Activated B cell treated with CpG ODN at 0.5 μM for 24 hours (primary cell): ENCODE measurements at places on chromosomes 12 and 14. TPM values are rescaled to one million over a fixed set of nuclear protein-coding genes. Genes with fewer than 3 reads are reported as not detected.

- DNase-seq: no peak
- H3K27me3 ChIP-seq: no peaks in the 10 kb centered on the region
- H3K36me3 ChIP-seq: no peaks in the 10 kb centered on the region
- H3K4me1 ChIP-seq: no peaks in the 10 kb centered on the region
- no peak overlapping the region for H3K4me3 ChIP-seq
Measured at GRCh38 chr12:97751704-97752103, 289.1 kb downstream of the RMST start.

GRCh38 chr14:54845641-54846040, 57.0 kb downstream of the GCH1 start:
- peaks cover 34% of the 10 kb centered on the region for H3K36me3 ChIP-seq
- DNase-seq: no peak
- H3K27ac ChIP-seq: no peak overlapping the region
- H3K27me3 ChIP-seq: no peaks in the 10 kb centered on the region
- no peak overlapping the region for H3K4me3 ChIP-seq

- peaks cover 21% of the 10 kb centered on the region for H3K4me1 ChIP-seq
- no peaks in the 10 kb centered on the region for H3K27me3 ChIP-seq
- no peak overlapping the region for H3K4me3 ChIP-seq
- DNase-seq: no peak
- H3K36me3 ChIP-seq: no peaks in the 10 kb centered on the region
- H3K27ac ChIP-seq: no peak overlapping the region
Measured at GRCh38 chr14:20675669-20676068, 8.7 kb upstream of the RNASE4 start.

DNA sequence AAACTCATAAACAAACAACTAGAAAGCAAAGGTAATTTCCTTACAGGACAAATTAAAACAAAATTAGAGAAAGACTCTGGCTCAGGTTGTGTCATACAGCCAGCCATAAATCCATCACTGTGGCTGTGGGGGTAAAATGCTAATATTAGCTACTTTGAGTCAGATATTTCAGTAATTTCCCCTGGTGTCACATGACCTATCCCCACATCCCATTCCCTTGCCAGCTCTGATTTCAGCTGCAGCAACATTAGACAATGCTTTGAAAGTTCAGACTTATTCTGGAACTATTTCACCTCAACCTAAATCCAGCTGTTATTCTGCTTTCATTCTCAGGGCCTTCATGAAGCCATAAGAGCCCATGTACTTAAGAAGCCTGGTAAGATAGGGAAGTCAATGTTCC, 55.3 kb downstream of the RPL10L start:
- no peaks in the 10 kb centered on the region for H3K27me3 ChIP-seq
- H3K27ac ChIP-seq: no peak overlapping the region
- H3K36me3 ChIP-seq: no peaks in the 10 kb centered on the region
- no peaks in the 10 kb centered on the region for H3K4me1 ChIP-seq

DNA sequence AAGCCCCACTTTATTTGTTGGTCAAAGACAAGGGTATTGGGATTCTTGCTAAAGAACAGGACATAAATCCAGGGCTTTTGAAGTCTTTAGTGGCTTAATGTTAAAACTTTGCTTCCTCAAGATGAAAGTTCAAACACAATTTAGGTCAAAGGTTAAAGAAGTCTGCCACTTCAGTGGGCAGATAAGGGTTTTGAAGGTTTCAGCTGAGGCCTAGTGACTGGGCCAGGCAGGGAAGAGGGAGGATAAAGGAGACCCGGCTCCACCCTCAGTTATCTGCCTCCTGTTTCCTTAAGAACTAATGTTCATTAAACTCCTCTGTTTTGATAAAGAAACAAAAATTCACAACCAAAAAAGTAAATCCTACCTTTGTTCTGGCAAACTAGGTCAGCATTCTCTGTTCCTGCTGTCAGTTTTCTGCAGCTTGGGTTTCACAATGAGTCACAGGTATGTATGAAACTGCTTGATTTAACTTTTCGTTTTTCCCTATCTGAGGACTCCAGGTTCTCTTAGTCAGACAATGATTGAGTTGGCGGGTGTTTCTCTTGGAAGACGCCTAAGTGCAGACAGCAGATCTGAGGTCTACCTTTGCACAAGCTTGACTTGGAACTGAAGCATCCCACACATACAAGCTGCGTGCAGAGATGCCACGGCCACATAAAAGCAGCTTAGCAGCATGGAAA, 208.3 kb downstream of the EXOC5 start:
- H3K27me3 ChIP-seq: peaks cover 10% of the 10 kb centered on the region
- no peak overlapping the region for H3K4me3 ChIP-seq
- no peaks in the 10 kb centered on the region for H3K36me3 ChIP-seq
- peaks cover 4% of the 10 kb centered on the region for H3K4me1 ChIP-seq

- H3K27me3 ChIP-seq: peaks cover 11% of the 10 kb centered on the region
- H3K4me3 ChIP-seq: no peak overlapping the region
- no peaks in the 10 kb centered on the region for H3K36me3 ChIP-seq
- peaks cover 16% of the 10 kb centered on the region for H3K4me1 ChIP-seq
Measured at GRCh38 chr12:13148485-13148847, 45.0 kb upstream of the GSG1 start.

DNA sequence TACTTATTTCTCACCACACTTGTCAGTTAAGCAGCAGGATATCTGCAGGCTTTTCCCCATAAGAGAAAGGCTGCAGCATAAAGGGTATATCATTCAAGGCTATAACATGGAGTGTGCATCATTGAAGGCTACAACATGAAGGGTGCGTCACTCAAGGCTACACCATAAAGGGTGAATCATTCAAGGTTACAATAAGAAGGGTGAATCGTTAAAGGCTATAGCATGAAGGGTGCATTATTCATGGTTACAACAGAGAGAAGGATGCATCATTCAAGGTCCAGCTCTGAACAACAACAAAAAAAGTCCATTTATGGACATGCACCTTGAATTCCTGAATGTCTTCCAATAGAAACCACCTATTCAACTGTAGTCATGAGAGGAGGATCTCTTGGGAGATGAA, 32.8 kb upstream of the LUM start:
- H3K27me3 ChIP-seq: no peaks in the 10 kb centered on the region
- no peak for DNase-seq
- no peaks in the 10 kb centered on the region for H3K36me3 ChIP-seq
- H3K4me3 ChIP-seq: no peak overlapping the region
- H3K27ac ChIP-seq: no peak overlapping the region

DNA sequence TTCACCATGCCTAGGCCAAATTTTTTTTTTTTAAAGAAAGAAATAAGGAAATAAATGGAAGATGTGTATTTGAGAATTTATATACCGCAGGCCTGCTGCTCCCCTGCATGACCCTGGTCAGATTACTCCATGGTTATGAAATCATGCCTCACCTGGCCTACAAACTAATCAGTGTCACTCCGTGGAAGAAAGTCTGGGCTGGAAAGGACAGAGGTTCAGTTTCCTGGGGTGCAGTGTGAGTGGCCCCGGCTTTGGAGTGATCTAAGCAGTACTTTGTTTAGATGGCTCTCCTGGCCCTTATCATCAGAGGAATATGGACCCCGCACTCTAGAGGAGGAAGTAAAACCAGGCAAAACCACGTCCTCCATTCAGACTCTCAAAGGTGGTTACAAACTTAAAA, 9.6 kb downstream of the APOBEC1 start:
- H3K4me3 ChIP-seq: no peak overlapping the region
- H3K27ac ChIP-seq: no peak overlapping the region
- no peaks in the 10 kb centered on the region for H3K27me3 ChIP-seq
- H3K4me1 ChIP-seq: peaks cover 11% of the 10 kb centered on the region
- no peaks in the 10 kb centered on the region for H3K36me3 ChIP-seq
- no peak for DNase-seq

- H3K4me3 ChIP-seq: no peak overlapping the region
- no peak overlapping the region for H3K27ac ChIP-seq
- no peaks in the 10 kb centered on the region for H3K4me1 ChIP-seq
Measured at GRCh38 chr12:47941871-47942613, 21.4 kb upstream of the TMEM106C start.

- H3K27me3 ChIP-seq: no peaks in the 10 kb centered on the region
- peaks cover 1% of the 10 kb centered on the region for H3K36me3 ChIP-seq
- DNase-seq: no peak
- no peak overlapping the region for H3K27ac ChIP-seq
- H3K4me3 ChIP-seq: no peak overlapping the region
- H3K4me1 ChIP-seq: peaks cover 14% of the 10 kb centered on the region
Measured at GRCh38 chr14:65186951-65187350, 84.6 kb upstream of the MAX start.

DNA sequence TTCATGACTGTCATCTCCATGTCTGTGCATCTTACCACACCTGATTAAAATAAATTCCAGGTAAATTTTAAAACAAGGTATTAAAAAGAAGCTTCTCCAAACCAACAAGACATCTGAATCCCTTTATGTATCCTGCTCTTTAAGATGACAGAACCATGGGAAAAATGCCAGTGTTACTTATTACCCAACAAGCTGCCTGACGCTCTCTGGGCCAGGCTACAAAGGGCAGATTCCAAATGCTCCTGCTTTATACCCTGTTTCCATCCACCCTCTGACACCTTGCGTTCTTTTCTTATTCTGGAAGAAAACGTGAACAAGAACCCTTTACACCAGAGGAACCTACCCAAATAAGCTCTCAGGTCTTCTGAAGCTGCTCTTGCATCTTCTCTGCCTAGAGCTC, 70.7 kb downstream of the SLC8A3 start:
- H3K27me3 ChIP-seq: no peaks in the 10 kb centered on the region
- DNase-seq: no peak
- H3K4me1 ChIP-seq: peaks cover 5% of the 10 kb centered on the region
- H3K27ac ChIP-seq: no peak overlapping the region
- H3K4me3 ChIP-seq: no peak overlapping the region

GRCh38 chr12:108635201-108635996, 1.7 kb upstream of the SELPLG start:
- peak overlapping the region; percentile 98 for H3K27ac ChIP-seq
- peaks cover 12% of the 10 kb centered on the region for H3K36me3 ChIP-seq
- DNase-seq: no peak
- peaks cover 96% of the 10 kb centered on the region for H3K4me1 ChIP-seq
- H3K4me3 ChIP-seq: peak overlapping the region; percentile 85

DNA sequence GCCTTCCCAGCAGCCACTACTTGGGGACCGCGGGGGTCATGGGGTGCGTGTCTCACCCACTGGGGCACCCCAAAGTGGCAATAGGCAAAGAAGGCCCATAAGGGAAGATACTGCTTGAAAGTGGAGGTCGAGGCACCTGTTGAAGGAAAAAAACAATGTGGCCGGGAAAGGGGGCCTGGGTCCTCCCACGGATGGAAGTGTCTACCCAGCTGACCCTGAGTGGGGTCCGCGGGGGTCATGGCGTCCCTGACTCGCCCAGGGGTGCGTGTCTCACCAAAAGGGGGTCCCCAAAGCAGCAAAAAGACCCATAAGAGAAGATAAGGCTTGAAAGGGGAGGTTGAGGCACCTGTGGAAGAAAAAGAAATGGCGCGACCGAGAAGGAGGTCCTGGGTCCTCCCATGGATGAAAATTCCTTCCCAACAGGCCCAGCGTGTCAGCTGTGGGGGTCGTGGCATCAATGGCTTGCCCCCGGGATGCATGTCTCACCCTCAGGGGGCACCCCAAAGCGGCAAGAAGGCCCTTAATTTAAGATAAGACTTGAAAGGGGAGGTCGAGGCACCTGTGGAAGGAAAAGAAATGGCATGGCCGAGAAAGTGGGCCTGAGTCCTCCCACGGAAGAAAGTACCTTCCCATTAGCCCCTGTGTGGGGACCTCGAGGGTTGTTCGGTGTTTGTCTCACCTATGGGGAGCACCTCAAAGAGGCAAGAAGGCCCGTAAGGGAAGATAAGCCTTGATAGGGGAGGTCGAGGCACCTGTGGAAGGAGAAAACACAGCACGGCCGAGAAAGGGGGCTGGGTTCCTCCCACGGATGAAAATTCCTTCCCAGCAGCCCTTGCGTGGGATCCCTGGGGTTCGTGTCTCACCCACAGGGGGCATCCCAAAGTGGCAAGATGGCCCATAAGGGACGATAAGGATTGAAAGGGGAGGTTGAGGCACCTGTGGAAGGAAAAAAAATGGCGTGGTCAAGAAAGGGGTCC, 266.0 kb downstream of the ALG10 start:
- no peak overlapping the region for H3K27ac ChIP-seq
- no peaks in the 10 kb centered on the region for H3K27me3 ChIP-seq
- H3K4me3 ChIP-seq: no peak overlapping the region
- no peaks in the 10 kb centered on the region for H3K4me1 ChIP-seq
- H3K36me3 ChIP-seq: no peaks in the 10 kb centered on the region
- peak; percentile 4 for DNase-seq

- H3K4me3 ChIP-seq: no peak overlapping the region
- DNase-seq: no peak
- no peaks in the 10 kb centered on the region for H3K36me3 ChIP-seq
- no peaks in the 10 kb centered on the region for H3K27me3 ChIP-seq
Measured at GRCh38 chr14:26414926-26415325, 182.9 kb downstream of the NOVA1 start.

- no peaks in the 10 kb centered on the region for H3K4me1 ChIP-seq
- no peak overlapping the region for H3K4me3 ChIP-seq
- H3K27ac ChIP-seq: no peak overlapping the region
- H3K36me3 ChIP-seq: no peaks in the 10 kb centered on the region
- H3K27me3 ChIP-seq: peaks cover 2% of the 10 kb centered on the region
Measured at GRCh38 chr12:28059220-28059619, 86.7 kb upstream of the PTHLH start.

GRCh38 chr14:70814466-70814865, 5.2 kb upstream of the MAP3K9 start:
- no peak overlapping the region for H3K4me3 ChIP-seq
- DNase-seq: no peak
- H3K27ac ChIP-seq: no peak overlapping the region
- H3K27me3 ChIP-seq: peaks cover 5% of the 10 kb centered on the region
- H3K4me1 ChIP-seq: peaks cover 26% of the 10 kb centered on the region

GRCh38 chr14:33812181-33812580, 138.7 kb downstream of the EGLN3 start:
- no peak overlapping the region for H3K27ac ChIP-seq
- no peak for DNase-seq
- no peaks in the 10 kb centered on the region for H3K4me1 ChIP-seq
- H3K4me3 ChIP-seq: no peak overlapping the region
- peaks cover 6% of the 10 kb centered on the region for H3K27me3 ChIP-seq

- DNase-seq: no peak
- H3K4me1 ChIP-seq: no peaks in the 10 kb centered on the region
- no peak overlapping the region for H3K27ac ChIP-seq
- H3K27me3 ChIP-seq: no peaks in the 10 kb centered on the region
Measured at GRCh38 chr12:105803292-105803691, 335.5 kb downstream of the NUAK1 start.

GRCh38 chr12:27025116-27025515, 2.8 kb downstream of the MED21 start:
- DNase-seq: no peak
- H3K4me3 ChIP-seq: no peak overlapping the region
- no peaks in the 10 kb centered on the region for H3K27me3 ChIP-seq
- peaks cover 40% of the 10 kb centered on the region for H3K4me1 ChIP-seq

Gene SAMD15
- total RNA-seq: 0.71 and 1.00 TPM in 2 replicates

Gene COX8C
- total RNA-seq: not detected in 2 replicates

Gene SLC7A8
- 0.76 and 1.8 TPM in 2 replicates for total RNA-seq
